ENCODE measurements at places on chromosomes 1 and 21. TPM values are rescaled to one million over a fixed set of nuclear protein-coding genes. Genes with fewer than 3 reads are reported as not detected.

Gene PLPP3
- total RNA-seq = 13.5 TPM

Gene OR2AK2
- total RNA-seq = not detected

Gene RBM11
- not detected for total RNA-seq

Gene LDLRAD2
- total RNA-seq = not detected

Gene PDZK1
- total RNA-seq = 0.80 TPM

DNA sequence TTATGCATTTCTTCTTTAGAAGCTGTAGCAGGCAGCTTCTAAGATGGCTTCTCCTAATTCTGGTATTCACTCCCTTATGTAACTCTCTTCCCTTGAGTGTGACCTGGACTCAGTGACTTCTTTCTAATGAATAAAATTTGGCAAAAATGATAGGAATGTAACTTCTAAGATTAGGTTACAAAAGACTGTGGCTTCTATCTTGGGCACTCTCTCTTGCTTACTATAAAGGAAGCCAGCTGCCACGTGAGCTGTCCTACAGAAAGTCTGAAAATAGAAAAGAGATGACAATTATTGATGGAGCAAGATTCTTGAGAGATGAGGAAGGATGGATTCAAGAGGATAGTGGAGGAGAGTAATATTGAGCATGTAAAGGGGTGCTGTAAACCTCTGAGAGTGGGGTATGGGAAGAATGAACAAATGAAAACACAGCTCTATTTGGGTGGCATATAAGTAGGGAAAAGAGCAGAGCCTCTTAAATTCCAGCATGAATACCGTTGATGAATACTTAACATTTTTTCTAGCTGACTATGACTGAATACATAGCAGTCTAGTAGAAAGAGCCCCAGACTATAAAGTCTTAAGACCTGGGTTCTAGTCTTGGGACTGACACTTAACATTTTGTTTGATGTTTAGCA is 5.5 kb downstream of the TSEN15 start:
- peaks cover 90% of the 10 kb centered on the region for H3K4me1 ChIP-seq
- peak overlapping the region; percentile 75 for H3K4me3 ChIP-seq
- no peaks in the 10 kb centered on the region for H3K27me3 ChIP-seq
- peak overlapping the region; percentile 83 for H3K27ac ChIP-seq
- DNase-seq = peak; percentile 80
- H3K36me3 ChIP-seq = peaks cover 42% of the 10 kb centered on the region

DNA sequence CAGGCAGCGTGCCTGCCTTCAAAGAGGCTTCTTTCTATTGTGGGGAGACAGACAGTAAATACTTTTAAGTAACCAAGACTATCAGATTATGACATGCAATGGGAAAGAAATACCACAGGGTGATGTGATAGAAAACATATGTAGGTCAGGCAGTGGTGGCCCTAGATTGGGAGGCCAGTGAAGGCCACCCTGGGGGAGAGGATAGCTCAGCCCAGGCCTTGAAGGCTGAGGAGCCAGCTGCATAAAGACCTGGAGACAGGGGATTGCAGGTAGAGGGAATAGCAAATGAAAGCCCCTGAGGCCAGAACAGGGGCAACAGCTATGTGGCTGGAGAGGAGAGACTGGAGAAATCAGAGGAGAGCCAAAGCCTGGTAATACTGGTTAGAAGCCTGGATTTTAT is 4.0 kb downstream of the SOX13 start:
- H3K27me3 ChIP-seq = peaks cover 2% of the 10 kb centered on the region
- H3K4me3 ChIP-seq = peak overlapping the region; percentile 14
- DNase-seq = no peak
- H3K36me3 ChIP-seq = no peaks in the 10 kb centered on the region
- peak overlapping the region; percentile 20 for H3K27ac ChIP-seq
- peaks cover 53% of the 10 kb centered on the region for H3K4me1 ChIP-seq

DNA sequence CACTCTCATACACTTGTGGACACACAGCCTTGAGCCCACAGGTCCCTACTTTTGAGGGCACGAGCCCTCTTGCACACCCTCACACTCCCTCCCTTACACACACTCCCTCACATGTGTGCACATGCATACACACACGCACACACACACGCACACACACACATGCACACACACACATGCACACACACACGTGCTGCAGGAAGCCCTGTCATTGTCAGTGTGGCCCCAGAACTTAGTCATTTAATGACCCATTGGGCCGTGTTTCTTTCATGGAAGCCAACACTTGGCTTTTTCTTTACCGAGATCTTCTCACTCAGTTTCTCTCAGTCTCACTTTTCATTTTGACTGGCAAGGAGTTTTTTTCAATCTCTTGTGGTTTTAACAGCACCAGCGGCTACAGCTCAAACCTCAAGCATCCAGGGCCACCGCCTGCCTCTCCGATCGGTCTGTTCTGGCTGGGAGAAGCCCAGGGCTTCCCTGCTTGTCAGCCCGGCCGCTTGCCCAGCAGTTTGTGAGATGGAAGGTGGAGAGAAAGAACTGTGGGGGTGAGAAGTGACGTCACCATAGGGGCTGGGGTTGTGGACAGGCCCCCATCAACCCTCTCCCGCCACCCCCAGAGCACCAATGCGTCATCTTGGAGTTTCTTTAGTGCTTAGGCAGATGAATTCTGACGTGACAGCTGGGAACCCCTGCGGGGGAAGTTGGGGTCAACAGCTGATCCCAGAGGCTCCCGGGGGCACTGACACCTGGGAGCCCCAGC is 15.8 kb upstream of the TNFRSF8 start:
- H3K4me3 ChIP-seq = no peak overlapping the region
- no peak overlapping the region for H3K27ac ChIP-seq
- peaks cover 16% of the 10 kb centered on the region for H3K27me3 ChIP-seq

- no peak for DNase-seq
- no peaks in the 10 kb centered on the region for H3K36me3 ChIP-seq
- H3K27me3 ChIP-seq = no peaks in the 10 kb centered on the region
- peaks cover 22% of the 10 kb centered on the region for H3K4me1 ChIP-seq
- no peak overlapping the region for H3K4me3 ChIP-seq
These were observed 7.6 kb upstream of the S100A11 start for GRCh38 chr1:152044386-152044785.

- H3K36me3 ChIP-seq = peaks cover 11% of the 10 kb centered on the region
- no peak overlapping the region for H3K27ac ChIP-seq
- no peak for DNase-seq
- peaks cover 9% of the 10 kb centered on the region for H3K4me1 ChIP-seq
- H3K27me3 ChIP-seq = no peaks in the 10 kb centered on the region
- H3K4me3 ChIP-seq = no peak overlapping the region
These were observed 6.4 kb downstream of the TMEM50B start for GRCh38 chr21:33473344-33473743.

- DNase-seq = peak; percentile 29
- H3K36me3 ChIP-seq = peaks cover 6% of the 10 kb centered on the region
- peak overlapping the region; percentile 68 for H3K27ac ChIP-seq
- no peaks in the 10 kb centered on the region for H3K27me3 ChIP-seq
These were observed 18.5 kb downstream of the TP53BP2 start for GRCh38 chr1:223827193-223827663.

DNA sequence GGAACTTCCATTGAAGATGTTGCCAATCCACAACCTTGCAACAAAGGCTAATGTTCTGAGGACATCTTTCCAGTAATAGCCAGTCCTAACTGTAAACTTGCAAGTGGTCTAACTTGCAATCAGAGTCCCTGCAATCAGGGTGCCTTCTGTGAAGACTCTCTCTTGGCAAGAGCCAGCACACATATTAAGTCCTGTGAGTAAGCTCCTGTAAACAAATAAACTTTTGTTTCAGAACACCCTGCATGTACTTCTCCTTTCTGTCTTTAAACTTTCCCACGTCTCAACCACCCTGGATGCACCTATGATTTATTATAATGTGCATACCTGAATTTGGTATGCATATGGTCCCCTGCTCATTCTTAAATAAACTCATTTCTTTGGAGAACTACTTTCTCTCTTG is 9.1 kb downstream of the GBP7 start:
- peaks cover 3% of the 10 kb centered on the region for H3K27me3 ChIP-seq
- H3K27ac ChIP-seq = no peak overlapping the region
- H3K4me1 ChIP-seq = no peaks in the 10 kb centered on the region
- H3K4me3 ChIP-seq = no peak overlapping the region

DNA sequence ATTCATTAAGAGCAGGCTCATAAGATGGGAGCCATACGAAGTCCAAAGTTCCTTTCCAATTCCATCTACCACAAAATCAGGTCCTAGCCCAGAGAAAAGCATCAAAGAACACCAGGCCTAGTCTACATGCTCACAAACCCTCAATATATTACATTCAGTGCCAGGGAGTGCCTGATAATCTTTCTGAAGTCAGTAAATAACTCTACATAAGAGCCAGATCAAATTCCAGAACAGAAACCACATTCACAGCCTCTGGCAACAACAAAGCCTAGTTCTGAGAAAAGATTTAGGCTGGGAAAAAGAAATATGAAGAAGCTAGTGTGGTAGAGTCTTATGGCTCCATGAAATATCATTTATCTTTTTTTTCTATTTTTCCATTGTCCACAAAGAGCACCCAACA is 40.5 kb upstream of the RBBP5 start:
- no peak overlapping the region for H3K4me3 ChIP-seq
- H3K4me1 ChIP-seq = peaks cover under 1% of the 10 kb centered on the region
- no peak for DNase-seq
- H3K36me3 ChIP-seq = peaks cover 51% of the 10 kb centered on the region
- H3K27me3 ChIP-seq = no peaks in the 10 kb centered on the region

Measured in HFFc6 (cell line).